ENCODE measurements at places on chromosomes 4 and X.

DNA sequence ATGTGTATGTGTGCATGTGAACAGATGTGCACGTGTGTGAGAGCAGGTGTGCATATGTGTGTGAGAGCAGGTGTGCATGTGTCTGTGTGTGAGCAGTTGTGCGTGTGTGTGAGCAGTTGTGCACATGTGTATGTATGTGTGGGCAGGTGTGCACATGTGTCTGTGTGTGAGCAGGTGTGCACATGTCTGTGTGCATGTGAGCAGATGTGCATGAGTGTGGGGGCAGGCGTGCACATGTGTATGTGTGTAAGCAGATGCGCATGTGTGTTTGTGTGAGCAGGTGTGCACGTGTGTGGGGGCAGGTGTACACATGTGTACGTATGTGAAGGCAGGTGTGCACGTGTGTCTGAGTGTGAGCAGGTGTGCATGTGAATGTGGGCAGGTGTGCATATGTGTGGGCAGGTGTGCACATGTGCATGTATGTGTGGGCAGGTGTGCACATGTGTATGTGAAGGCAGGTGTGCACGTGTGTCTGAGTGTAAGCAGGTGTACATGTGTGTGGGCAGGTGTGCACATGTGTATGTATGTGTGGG lies 66.5 kb upstream of the LRPAP1 start:
- DNase-seq = no peak

DNA sequence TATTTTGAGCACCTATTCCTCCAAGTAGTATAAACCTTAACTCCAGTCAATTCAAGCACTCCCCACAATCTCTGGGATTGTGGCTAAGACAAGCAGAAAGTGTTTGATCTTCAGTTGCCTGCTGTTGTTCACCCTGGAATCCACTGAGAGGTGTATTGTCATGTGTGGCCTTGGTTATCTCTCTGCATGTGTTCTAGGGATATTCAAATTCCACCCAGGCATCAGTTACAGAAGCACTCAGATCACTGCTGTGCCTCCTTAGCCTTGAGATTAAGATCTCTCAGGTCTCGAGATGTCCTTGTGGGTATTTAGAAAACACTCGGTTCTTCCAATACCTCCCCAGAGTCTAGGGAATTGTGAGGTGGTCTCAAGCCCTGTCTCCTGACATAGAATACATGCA lies 213.3 kb downstream of the SMARCA1 start:
- DNase-seq = no peak

DNA sequence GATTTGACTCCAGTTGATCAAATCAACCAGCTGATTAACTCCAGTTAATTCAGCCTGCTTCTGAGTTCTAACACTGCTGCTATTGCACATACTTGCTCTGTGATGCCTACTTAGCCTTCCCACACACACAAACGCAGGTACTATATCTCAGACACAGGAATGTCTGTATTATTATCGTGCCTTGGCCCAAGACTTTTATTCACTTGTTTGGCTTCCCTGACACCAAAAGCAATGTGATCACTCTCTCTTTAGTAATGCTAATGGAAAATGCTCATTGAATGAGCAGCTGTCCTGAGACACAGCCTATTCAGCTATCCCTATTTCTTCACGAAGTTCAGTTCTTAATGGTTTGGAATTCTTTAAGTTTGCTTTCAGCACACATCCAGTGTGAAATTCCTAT lies 356.4 kb upstream of the CXorf51A start:
- DNase-seq = no peak

DNA sequence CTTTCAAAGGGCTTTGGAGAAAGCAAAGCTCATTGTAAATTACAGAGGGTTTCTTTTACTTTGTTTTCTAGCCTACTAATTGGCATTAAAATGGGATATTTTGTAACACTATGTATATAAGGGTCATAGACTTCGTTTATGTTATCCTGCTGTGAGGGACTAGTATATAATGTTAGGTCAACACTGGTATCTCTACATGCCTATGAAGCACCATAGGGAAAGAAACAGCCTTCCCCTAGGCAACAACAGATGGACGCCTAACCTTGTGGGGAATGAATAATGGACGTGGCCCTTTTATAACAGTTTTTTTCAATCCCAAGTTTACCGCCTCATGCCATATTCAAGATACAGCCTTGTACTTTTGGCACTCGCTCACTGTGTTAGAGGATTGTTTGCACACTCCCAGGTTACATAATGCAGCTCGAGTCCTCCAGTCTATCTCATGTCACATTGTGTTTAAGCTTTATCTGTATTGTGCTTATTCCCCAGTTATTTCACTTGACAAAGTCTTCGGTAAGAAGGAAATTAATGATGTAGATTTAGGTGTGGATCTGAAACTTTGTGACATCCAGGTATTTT lies 711.0 kb downstream of the RPA4 start:
- DNase-seq = peak; percentile 79

DNA sequence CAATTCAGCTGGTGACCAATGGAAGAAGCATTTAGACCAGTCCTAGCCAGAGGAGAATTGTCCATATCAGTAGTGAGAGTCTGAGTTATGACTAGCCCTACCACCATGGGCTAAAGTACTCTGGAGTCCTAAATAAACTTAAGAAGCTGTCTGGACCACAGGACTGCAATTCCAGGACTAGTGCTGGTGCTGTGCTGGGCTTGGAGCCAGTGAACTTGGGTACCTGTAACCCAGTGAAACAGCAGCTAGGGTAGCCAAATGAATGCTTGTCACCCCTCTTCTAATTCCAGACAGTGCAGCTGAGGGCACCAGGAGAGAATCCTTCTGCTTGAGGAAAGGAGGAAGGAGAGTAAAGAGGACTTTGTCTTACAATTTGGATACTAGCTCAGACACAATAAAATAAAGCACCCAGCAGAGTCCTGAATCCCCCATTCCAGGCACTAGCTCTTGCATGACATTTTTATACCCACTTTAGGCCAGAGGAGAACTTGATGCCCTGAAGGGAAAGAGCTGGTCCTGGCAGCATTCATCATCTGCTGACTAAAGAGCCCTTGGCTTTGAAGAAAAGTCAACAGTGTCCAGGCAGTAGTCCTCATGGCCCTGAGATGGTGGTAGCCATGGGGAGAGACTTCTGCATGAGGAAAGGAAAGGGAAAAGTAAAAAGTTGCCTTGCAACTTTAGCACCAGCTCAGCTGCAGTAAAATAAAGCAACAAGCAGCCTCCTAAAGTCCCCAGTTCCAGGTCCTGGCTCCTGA lies 2675.7 kb downstream of the PCDH7 start:
- no peak for DNase-seq

DNA sequence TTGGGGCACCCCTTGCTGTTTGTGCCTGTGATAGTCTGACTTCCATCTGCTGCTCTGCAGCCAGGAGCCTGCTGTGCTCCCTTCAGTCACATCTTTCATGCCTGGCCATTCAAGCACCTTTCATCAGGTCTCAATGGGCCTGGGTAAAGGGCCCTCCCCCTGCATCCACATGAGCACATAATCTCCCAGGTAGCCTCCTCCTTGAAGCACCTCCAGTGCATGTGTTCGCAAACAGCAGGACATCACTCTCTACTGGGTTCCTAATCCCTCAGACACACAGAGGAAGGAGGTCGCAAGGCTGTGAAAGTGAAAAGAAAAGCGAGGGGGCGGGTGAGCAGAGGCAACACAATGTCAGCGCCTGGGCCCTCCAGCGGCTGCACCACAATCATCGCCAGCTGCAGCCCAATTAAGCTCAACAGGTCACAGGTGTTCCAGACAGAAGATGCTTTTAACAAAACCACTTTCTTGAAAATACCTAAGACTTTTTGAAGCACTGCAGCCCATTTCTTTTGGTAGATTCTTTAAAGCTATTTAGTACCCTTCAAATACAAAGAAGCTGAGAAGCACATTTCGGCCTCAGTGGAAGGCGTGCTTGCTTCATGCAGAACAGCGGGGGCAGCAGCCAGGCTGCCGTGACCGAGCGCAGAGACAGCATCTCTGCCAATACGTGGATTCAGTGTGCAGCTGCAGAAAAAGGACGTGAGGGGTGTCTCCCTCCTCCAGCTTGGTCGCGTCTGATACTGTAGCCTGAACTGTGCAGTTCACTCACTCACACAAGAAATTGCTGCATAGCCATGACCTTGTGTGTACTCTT lies 92.2 kb upstream of the SPRY1 start:
- DNase-seq = peak; percentile 23

GRCh38 chr4:20684852-20685763 lies 15.2 kb upstream of the PACRGL start:
- peak; percentile 40 for DNase-seq

- DNase-seq = no peak
Observed at GRCh38 chrX:42976746-42977366, 198.9 kb upstream of the PPP1R2C start.

- no peak for DNase-seq
Observed at GRCh38 chr4:23279377-23279986, 586.7 kb downstream of the GBA3 start.

GRCh38 chrX:115579786-115580294 lies 18.9 kb downstream of the PLS3 start:
- peak; percentile 15 for DNase-seq

GRCh38 chr4:69617083-69617694 lies 22.3 kb downstream of the UGT2A2 start:
- peak; percentile 54 for DNase-seq

DNA sequence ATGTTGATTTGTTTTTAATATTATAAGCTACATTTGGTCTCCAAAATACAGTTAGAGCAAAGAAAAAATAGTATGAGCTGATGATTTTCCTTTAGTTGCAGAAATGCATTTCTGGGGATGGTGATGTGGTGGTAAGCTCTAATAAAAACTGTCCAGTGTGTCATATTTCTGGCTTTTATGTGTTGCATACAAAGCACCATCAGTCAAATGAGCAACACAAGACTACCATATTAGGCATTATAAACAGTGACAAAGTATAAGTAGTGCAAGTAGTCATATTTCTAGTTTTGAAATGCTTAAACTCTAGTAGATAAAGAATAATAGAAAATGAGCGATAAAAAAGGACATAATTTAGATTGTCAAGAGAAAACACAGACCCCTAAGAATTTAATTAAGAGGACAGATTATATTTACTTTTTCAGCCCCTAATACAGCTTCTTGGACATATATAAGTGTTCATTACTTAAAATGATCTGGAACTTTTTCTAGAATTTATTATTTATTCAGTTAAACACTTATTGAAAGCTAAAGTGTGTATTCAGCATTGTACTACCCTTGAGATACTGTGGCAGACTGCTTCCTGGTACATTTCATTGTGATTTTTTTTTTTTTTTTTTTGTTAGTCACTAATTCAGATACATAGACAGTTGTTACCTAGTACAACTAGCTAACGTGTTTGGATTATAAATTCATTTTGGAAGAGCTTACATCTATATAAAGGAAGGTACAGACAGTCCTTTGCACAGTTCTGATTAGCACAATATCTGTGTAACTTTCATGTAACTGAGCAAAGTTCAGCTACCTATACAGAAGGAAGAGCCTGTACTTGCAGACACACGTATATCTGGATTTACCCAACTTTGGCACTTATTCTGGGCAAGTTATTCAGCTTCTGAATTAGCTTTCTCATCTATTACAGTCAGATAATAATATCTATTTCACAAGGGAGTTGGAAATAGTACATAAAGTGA lies 22.3 kb downstream of the RAP1GDS1 start:
- no peak for DNase-seq

- DNase-seq = no peak
Observed at GRCh38 chrX:124502166-124502565, 155.8 kb downstream of the SH2D1A start.

GRCh38 chrX:153667281-153667955 lies 6.2 kb downstream of the PNCK start:
- DNase-seq = no peak

GRCh38 chr4:96471956-96472867 lies 632.3 kb downstream of the PDHA2 start:
- DNase-seq = no peak

- DNase-seq = no peak
Observed at GRCh38 chrX:129653181-129653970, 1.4 kb downstream of the APLN start.
